ENCODE measurements at places on chromosomes 5 and 9. TPM values are rescaled to one million over a fixed set of nuclear protein-coding genes. Genes with fewer than 3 reads are reported as not detected.

Gene ENTPD2
- polyA plus RNA-seq, result not detected

- no peak for DNase-seq
These were observed 53.7 kb upstream of the VLDLR start for GRCh38 chr9:2567922-2568321.

Gene IL3
- polyA plus RNA-seq, result not detected

GRCh38 chr5:34833976-34834793, 4.8 kb upstream of the TTC23L start:
- DNase-seq, result no peak

GRCh38 chr5:173291722-173292658, 36.2 kb downstream of the STC2 start:
- DNase-seq, result no peak

DNA sequence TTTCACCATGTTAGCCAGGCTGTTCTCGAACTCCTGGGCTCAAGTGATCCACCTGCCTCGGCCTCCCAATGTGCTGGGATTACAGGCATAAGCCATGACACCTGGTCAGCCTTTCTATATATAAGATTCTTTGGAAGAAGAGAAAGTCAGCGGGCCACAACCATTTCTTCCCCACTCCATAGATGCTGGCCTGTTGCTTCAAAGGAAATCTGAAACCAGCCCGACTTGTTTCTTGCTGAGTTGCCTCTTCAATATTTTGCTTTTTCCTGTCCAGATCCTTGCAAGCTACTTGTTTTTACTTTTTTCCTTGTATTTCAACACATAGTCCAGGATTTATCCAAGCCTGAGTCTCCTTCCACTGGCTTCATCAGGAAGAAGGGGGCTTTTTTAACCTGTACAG, 219.5 kb downstream of the CDK5RAP2 start:
- no peak for DNase-seq

Gene NUDCD2
- polyA plus RNA-seq, result 117 TPM

Gene DPYSL3
- 49.4 TPM for polyA plus RNA-seq

DNA sequence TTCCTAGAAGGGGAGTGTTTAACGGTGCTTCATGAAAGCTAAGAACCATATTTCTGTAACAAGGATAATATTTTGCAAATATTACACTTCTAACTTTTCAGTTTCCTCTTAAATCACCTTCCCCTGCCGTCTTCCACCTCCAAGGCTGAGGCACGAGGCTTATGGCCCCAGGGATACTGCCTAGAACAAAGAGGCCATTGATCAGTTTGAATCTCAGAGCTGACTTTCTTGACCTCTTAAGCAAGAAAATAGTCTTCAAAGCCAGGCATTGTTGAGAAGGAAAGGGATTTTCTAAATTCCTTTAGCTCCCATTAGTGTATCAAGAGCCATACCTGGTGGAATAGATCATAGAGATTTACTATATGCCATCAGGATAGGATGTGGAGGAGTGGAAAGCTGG, 566.2 kb downstream of the BNC2 start:
- DNase-seq, result no peak

Gene DMAC1
- 162 TPM for polyA plus RNA-seq

Gene SLCO6A1
- polyA plus RNA-seq, result 0.32 TPM

DNA sequence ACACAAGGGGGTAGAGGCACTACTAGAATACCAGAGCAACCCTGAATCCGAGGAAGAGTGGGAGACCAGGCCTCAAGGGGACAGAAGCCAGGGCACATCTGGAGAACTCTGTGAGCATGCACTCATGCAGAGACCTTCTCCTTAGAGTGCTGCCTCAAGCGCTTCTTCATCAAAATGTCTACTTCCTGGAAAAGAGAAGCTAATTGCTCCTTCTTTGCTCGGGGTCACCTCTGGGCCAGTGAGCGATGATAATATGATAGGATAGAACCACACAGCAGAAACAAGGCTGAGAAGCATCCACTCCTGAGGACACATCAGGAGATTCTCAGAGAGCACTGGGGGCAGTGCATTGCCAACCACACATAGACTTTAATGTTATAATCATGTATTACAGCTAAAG, 23.7 kb upstream of the LMNB1 start:
- no peak for DNase-seq

Gene SAPCD2
- polyA plus RNA-seq, result 28.3 TPM

DNA sequence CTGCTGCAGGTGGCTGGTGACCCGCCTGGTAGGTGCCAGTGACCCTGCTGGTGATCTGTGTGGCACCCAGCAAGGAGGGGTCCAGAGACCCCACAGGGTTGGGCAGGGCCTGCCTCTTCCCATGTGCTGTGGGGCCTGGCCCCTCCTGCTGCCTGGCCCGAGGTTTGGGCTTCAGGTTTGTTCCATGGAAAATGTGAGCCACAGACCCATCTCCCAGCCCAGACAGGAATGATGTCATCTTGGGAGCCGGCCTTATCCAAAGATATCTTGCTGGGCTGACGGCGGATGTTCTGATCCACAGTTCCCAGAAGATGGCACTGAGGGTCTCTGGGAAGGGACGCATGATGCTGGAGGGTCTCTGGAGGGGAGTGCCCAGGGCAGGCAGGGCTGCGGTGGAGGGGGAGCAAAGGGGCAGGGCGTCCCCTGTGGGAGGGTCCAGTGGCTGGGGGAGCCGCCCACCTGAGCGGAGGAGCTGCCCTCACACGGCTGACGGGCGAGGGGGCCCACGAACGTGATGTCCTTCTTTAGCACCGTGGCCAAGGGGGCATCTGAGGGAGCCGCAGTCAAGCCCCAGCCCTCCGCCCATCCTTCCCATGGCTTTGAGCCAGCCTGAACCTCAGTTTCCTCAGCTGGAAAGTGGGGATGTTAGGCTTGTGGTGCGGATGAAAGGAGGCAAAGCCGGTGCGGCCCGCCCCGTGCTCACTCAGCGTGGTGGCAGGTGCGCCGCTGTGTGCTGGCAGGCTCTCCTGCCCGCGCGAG, 68.1 kb downstream of the COL5A1 start:
- DNase-seq, result peak; percentile 71

Gene PIP5K1B
- polyA plus RNA-seq, result 2.0 TPM

DNA sequence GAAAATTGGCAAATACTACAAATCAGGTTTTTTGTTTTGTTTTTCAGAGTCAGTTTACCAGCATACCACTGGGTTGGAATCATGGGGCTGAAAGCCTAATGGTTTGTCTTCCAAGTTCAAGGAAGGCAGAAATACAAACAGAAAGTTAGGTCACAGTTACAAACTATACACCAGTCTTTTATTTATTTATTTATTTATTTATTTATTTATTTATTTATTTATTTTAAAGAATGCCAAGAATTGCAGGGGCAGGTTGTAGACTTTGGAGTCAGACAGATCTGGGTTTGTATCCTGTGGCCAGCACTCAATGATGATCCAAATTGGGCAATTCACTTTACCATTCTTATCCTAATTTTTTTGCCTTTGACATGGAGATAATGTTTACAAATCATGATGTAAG, 353.9 kb downstream of the ASTN2 start:
- no peak for DNase-seq

GRCh38 chr5:37716405-37716804, 123.4 kb downstream of the GDNF start:
- no peak for DNase-seq

DNA sequence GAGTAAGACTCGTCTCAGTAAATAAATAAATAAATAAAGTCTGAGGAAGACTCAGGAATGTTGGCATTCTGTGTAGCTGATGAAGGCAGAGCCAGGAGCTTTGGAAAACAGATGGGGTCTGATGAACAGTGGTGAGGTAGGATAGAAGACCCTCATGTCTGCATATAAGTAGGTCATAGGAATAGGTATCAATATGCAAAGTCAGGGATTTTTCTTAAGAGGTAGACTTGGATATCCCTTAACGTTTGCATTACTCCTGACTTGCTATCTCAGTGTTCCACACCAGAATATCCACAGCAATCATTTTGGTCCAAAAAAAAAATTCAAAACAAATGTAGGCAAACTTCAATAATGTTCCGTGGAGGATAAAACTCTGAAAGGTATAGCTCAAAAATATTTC, 31.3 kb upstream of the ZFYVE16 start:
- DNase-seq, result no peak

Gene MAN1B1
- polyA plus RNA-seq, result 86.7 TPM

Gene NTRK2
- polyA plus RNA-seq, result 0.74 TPM

DNA sequence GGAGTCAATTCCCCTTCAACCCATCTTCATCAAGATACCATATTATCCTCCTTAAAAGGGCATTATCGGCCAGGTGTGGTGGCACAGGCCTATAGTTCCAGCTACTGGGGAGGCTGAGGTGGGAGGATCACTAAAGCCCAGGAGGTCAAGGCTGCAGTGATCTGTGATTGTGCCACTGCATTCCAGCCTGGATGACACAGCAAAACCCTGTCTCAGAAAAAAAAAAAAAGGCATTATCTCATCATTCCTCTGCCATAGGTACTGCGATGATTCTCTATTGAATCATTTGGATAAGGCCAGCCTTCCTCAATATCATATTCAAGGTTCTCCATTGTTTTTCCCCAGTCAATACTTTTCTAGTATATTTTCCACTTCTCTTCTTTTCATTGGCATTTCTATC, 39.2 kb upstream of the RAB3C start:
- DNase-seq, result no peak

DNA sequence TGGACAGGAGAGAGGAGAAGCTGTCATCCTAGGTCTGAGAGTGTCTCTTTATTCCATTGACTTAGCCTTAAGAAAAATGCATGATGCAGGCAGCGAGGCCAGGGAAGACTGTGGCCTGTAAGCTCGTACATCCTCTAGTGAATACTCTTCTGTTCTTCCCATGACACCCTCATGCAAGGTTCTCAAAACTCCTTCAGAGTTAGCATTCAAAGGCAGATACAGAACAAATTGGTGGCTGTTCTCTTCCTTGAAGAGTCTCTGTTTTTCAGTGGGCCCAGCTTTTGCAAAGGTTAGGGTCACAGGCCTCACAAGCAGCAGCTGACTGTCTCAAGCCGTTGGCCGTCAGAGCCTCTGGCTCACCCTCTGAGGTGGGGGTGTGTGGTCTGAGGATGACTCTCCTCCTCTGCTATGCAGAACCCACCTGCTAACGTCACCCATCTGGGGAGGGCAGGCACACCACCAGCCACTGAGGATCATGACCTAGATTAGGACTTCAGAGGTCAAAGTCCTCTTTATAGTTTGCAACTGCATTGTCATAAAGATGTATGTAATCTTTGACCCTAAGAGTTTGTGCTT, 15.1 kb downstream of the ADCY2 start:
- DNase-seq, result no peak

GRCh38 chr9:23622396-23622795, 203.6 kb downstream of the ELAVL2 start:
- no peak for DNase-seq

DNA sequence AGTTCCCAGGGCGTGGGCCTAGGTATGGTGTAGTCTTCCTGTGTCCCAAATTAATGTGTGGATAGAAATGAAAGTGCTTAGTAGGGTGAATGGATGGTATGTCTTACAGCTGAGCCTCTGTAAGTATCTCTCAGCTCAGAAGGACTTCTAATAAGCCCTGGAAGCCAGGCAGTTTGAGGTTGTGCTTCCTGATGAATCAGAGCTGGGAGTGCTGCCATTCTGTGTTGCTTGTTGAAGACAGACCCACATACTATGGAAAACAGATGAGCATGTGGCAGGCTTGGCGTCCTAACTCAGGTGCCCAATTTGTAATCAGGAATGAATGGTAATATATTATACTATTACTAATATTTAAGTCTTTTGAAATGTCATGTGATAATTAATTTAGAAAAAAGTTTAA, 69.8 kb downstream of the CMYA5 start:
- no peak for DNase-seq

Measured in cardiac muscle cell (in vitro differentiated cells and primary cell).